ENCODE measurements at places on chromosomes 16 and 17.

DNA sequence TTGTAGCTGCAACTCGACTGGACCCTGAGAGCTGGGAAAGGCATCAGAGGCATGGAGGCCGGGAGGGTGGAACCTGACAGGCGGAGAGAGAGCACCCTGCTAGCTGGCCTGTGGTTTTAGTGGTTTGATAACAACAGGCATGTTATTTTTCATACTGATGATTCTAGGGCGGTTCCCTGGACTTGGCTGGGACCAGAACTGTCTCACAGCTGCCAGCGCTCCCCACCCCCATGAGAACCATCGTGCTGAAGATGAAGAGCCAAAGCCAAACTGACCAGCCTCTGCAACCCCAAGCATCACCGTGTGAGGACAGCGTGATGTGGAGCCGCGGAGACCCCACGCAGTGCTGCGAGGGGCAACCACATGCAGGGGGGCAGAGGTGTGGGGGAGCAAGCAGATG lies 28.5 kb downstream of the MXRA7 start:
- DNase-seq: no peak

DNA sequence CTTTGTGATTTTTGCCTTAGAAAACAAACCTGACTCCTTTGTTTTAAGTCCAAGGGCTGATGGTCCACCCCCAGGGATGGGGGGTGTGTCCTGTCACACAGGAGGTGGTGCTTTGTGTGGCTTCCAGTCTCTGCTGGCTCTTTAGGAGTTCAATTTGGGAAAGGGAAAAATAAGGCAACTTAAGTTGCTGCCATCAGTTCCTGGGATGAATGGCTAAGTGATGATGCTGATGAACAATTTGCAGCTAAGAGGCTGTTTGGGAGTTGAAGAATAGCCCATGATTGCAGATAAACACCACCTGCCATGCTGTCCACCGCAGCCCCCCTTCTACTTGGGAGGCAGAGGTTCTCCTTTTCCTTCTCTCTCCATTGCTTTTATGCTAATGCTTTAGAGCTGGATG lies 40.2 kb downstream of the ARL4D start:
- DNase-seq: no peak

DNA sequence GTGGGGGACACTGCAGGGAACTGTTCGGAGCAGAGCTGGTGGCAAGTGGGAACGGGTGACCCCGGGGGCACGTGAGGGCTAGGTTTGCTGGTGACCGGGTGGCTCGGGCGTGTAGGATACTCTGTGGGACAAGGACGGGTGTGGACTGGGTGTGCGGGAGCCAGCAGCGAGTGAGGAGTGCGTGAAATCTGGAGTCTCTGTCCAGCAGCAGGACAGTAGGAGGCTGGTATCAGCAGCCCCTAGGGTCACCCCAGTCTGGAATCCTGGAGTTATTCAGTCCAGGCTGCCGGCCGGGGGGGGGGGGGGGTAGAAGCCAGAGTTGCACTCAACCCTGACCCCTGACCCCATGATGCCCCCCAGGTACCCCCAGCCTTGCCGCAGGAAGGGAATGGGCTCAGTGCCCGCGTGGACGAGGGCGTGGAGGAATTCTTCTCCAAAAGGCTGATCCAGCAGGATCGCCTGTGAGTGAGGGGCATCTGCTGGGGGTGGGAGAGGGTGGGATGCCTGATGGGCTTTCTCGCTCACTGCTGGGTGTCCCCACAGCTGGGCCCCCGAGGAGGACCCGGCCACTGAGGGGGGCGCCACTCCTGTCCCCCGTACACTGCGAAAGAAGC lies 6.2 kb downstream of the ACD start:
- no peak for DNase-seq

DNA sequence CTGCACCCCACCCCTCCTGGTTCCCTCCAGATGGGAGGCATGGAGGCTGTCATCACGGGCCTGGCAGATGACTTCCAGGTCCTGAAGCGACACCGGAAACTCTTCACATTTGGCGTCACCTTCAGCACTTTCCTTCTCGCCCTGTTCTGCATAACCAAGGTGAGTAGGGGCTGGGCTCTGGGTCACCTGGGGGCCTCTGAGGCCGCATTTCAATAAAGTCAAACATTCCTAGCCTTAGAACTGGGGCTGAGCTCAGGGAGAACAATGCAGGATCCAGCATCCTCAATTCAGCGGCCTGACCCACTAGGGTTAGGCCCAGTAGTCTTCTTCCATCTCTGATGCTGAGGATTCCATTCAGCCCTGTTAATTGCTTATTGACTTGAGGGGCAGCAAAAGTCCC lies 42.1 kb downstream of the SLC6A2 start:
- DNase-seq: no peak

GRCh38 chr16:69688589-69688988 lies 37.8 kb downstream of the NQO1 start:
- DNase-seq: no peak
